ENCODE measurements at places on chromosomes 4 and X.

DNA sequence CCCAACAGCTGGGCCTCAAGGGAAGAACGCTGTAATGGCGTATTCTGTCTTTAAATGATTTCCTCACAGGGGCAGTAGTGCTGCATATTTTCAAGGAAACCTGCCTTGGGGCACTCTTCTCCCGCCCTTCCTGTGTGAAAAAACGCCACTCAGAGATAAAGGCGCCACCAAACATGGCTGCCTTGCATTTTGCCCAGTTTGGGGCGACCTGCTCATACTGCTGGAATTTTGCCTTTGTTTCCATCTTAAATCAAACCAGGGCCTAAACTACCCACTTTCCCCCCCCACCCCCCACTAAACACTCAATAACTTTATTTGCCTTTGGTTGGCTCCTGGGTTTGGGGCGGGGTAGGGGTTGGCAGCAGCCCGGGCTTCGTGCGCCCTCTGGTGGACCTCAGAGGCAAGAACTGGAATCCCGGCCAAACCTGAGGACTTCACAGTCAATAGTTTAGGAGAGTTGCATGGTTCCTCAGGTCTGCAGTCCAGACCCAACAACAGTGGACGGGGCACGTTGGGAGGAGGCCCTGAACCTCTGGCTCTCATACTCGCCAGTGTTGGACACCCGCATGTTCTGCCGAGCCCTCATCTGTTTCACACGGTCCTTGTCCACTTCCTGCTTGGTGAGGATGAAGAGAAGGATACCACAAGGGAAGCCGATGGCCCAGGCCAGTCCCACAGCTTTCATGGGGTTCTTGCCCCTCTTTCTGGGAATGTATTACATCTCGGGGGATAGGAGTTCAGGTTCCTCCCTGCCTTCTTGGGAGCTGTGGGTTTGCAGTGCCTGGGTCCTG, 220.1 kb upstream of the STK26 start:
- peak; percentile 31 for DNase-seq

GRCh38 chr4:75194180-75194579, 261.3 kb downstream of the PARM1 start:
- no peak for DNase-seq

DNA sequence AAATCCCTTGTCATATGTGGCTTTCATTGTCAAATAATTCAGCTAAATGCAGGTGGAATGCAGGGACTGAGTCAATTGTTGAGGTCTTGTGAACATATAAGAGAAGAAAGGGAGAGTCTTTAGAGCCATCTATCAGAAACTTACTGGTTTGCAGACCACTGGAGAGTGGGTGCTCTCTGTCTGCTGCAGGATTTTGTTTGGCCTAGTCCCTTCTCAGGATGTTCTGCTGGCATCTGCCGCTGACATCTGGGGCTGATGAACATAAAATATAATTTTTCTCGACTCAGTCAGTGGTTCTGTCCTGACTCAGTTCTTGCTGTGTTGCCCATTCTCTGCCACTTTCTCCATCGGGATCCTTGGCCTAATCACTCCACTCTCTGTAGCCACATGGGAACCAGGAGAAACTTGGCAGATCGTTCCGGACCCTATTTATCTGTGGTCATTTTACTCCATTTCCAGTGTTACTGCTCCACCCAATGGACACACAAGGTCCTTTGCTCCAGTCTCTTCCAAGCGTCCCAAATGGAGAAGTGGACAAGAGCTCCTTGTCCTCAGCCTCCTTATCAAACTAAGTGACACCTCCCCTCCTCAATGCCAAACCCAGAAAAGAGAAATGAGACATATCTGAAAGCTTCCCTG, 436.2 kb downstream of the FAT4 start:
- DNase-seq, result no peak

GRCh38 chr4:74555231-74555630, 110.3 kb downstream of the AREG start:
- DNase-seq, result no peak

- no peak for DNase-seq
Measured at GRCh38 chrX:45447995-45448394, 247.3 kb upstream of the DIPK2B start.

DNA sequence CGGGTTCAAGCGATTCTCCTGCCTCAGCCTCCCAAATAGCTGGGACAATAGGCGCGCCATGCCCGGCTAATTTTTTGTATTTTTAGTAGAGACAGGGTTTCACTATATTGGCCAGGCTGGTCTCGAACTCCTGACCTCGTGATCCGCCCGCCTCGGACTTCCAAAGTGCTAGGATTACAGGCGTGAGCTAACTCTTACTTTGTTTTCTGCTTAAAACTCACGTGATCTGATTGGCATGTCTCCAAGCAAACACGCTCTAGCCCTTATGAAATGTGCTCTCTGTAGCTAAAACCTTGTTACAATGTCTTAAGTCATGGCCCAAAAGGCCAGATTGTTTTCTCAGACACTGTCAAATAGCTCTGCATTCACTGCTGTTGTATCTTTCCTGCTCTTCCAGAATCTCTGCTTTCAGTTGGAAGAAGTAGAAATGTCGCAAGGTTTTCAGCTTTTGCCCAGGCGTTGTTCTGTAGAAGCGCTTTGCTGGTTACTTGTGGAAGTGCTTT, 39.7 kb upstream of the OGT start:
- DNase-seq, result no peak
